ENCODE measurements at places on chromosomes 5 and 9. TPM values are rescaled to one million over a fixed set of nuclear protein-coding genes. Genes with fewer than 3 reads are reported as not detected.

DNA sequence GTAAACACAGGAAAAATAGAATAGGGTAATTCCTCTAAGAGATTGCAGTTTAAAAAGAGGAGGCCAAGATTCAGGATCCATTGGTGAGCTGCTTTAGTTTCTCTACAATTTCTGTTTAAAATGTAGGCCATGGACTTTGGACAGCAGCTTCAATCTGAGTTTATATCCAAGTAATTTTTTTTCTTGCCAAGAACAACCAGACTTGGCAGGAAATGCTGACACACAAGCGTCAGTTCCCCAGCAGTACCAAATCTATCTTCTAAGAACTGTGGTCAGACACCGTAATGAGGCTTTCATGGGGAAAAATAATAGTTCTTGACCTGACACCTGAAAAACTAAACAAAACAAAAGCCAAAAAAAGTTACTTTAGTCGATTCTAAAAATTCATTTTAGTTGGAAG is 528.8 kb downstream of the CSNK1G3 start:
- DNase-seq, result no peak

DNA sequence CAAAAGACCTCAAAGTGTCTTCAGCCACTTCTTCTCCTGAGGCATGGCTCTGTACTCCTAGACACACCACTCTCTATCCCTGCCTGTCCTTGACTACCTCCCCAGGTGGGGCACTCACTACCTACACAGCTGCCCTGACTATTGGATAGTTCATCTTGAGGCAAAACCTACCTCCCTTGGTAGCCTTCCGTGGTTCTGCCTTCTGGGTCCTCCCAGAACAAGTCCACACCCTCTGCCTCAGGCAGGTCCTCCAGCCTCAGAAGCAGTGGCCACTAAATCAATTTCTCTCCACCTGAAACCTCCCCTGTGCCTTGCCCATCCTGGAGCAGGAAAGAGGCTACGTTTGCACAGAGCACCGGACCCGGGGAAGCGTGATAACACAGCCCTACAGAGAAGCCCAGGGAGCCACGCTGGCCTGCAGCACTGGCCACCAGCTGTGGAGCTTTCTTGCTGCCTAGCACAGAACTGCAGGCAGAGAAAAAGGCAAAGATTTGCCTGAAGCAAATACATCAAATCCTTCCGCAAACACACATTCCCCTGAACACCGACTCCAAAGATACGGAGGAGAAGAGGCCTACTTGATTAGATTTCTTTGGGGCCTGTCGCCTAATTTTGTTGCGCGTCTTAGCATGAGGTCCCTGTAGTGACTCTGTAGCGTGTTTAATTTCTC is 141.8 kb downstream of the C9orf50 start:
- DNase-seq, result no peak

DNA sequence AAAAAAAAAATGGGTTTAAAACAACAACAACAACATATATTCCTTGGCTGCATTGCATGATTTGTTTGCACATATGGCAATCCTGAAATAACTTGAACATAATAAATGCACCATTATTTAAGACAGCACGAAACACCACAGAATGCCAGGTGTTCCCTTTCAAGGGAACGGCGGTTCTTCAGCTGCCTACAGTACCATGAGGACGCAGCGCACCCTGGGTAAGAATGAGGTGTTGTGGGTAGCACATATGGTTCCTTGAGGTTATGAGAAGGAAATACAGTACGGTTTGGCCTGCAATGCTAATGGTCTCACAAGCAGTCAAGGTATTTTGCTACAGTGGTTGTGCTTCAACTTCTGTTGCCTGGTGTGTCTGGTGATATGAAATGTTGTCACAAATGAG is 174.8 kb downstream of the SLC12A2 start:
- DNase-seq, result no peak

The TAF11L4 gene
- total RNA-seq, result not detected

The SLCO6A1 gene
- total RNA-seq, result not detected

The PCDHGA7 gene
- 0.33 TPM for total RNA-seq

The CHSY3 gene
- total RNA-seq, result 0.83 TPM

The C1QTNF3 gene
- 1.9 TPM for total RNA-seq
